ENCODE measurements at places on chromosomes 2 and 18.

- no peak for DNase-seq
Measured at GRCh38 chr18:76435316-76435989, 59.6 kb downstream of the ZNF516 start.

DNA sequence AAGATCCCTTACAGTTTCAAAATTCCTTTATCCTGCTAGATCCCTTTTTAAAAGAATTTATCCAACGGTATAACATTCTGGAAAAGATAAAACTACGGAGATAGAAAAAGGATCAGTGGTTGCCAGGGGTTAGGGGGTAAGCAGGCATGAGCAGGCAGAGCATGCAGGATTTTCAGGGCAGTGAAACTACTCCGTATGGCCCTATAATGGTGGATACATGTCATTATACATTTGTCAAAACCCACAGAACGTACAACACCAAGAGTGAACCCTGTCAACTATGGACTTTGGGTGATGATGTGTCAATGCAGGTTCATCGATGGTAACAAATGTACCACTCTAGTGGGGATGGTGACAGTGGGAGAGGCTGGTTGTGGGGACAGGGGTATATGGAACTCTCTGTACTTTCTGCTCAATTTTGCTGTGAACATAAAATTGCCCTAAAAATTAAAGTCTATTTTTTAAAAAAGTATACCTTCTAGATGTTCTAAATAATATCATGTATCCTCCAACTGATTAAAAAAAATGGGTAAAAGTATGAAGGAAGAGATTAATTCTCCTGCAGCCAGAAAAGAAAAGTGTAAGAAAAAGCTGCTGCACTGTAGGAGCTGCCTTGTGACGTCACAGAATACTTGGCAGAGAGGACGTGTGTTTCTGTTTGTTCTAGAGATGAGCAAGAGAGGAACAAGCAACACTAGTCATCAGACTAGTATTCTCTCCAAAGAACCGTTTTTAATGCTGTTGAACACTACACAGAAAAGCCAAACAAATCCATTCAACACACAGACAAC lies 23.6 kb downstream of the ANKRD44 start:
- peak; percentile 88 for DNase-seq

DNA sequence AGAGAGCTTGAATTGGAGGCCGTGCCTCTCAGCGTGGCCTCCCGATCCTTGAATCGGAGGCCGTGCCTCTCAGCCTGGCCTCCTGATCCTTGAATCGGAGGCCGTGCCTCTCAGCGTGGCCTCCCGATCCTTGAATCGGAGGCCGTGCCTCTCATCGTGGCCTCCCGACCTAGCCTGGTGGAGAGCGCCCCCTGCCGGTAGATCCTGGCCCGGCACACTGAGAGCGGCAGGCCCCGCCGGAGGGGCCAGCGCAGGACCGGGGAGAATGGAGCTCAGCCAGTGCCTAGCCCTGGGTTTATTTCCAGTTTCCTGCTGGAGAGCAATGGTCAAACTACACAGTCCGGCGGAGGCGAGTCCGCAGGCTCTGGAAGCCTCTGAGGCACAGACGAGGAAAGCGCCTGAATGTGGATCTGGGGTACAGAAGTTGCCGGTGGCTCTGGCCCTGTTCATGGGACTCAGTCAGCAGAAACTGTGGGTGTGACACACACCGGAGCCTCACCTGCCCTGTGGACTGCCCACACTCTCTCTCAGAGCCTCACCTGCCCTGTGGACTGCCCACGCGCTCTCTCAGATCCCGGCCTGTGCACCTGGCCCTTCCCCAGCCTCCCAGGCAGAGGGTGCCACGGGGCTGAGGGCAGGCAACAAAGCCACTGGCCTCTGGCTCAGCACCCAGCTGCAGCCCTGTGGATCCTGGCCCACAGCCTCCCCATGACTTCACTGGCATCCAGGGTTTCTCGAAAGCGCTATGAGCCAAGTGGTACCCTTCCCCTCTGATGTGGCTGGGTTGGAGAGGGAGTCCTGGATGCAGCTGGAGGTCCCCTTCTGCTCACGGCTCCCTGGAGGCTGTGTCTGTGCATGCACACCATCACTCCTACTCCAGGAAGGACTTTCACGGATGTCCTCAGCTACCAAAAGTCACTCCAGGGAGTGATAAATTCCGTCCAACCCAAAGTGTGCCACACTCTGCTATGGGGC lies 1.5 kb downstream of the IL36B start:
- no peak for DNase-seq

DNA sequence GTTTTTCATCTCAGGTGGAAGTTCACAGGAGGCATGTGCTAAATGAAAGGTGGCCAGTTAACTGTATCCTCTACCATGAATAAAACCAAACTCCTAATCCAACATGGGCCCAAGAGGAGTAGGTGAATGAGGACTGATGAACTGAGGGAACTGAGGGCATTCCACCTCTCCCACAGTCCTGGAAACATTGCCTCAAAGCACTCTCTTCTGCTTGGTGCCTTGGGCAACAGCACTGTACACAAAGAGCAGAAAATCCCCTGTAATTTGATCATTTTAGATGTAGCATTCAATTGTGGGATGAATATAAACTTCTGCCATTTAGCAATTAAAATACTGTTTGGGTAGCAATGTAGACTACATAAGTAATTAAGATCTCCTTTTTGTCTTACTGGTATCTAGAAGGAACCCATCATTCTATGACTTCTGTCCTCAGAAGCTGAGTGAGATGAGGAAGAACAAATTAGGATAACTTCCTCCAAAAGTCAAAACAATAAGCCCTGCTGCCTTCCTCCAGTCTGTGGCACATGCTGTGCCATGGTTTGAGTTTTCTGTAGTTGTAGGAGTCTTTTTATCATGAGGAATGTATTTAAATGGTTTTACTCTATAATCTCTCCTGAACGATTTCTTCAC lies 86.7 kb upstream of the ZEB2 start:
- DNase-seq, result no peak

- no peak for DNase-seq
Measured at GRCh38 chr2:16071865-16072637, 131.7 kb downstream of the MYCN start.

DNA sequence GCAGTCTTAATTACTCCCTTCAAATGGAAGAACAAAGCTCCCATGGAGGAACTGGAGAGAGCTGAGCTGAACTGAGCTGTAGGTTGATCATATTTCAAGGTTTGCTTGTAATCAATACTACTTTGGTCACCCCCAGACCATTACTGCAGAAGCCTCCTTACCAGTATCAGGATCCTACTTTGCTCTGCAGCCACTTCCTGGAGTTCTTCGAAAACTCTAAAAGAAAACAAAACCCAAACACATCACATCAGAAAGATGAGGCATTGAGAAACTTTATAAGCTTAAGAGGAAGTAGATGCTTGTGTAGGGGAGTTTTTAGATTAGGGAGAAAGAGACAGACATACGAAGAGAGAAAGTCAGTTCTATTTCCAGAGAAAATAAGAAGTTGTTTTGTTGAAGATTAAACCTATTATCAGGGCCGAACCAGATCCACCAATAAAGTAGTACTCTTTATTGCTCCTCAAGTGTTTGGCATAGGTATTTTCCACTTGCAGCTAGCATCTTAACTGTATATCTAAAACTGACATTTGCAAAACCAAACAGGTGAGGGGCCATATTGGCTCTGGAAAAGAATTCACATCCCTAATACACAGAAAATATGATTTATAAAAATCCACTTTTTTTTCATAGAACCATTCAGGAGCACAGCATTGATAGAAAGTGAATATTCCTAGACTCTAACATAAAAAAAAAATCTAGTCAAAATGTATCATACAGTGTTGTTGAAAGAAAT lies 166.9 kb upstream of the KLF7 start:
- no peak for DNase-seq

DNA sequence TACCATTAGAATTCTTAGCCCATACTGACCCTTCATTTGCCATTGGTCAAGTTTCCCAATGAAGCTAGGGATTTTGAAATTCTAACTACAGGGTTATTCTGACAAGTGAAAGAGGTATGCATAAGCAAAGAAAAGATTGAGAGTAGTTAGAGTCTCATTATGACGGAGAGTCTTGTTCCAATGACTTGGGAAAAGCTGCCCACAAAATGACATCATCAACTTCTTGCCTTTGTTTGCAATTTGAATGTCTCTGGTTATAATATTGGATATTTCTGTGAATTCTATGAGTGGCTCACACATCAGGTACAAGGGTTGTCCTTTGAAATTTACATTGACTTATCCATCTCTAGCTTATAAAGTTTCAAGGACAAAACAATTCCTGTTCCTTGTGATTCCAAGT lies 772.2 kb downstream of the TRIB2 start:
- DNase-seq, result no peak

DNA sequence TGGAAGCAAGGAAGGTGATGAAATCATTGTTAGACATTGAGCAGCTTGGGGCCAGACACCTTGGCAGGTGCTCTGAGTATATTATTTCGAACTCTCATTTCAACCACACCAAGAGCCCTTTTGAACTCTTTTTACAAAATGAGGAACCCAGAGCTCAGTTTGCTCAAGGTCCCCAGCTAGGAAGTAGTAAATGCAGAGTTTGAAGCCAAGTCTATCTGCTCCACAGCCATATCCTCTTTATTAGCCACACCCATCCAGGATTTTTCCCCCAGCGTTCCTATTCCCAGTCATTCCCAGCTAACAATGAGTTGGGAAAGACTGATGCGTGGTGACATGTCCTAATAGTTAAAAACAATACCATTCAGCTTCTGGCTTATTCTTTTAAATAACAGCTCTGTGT lies 40.2 kb downstream of the SEMA4F start:
- no peak for DNase-seq

DNA sequence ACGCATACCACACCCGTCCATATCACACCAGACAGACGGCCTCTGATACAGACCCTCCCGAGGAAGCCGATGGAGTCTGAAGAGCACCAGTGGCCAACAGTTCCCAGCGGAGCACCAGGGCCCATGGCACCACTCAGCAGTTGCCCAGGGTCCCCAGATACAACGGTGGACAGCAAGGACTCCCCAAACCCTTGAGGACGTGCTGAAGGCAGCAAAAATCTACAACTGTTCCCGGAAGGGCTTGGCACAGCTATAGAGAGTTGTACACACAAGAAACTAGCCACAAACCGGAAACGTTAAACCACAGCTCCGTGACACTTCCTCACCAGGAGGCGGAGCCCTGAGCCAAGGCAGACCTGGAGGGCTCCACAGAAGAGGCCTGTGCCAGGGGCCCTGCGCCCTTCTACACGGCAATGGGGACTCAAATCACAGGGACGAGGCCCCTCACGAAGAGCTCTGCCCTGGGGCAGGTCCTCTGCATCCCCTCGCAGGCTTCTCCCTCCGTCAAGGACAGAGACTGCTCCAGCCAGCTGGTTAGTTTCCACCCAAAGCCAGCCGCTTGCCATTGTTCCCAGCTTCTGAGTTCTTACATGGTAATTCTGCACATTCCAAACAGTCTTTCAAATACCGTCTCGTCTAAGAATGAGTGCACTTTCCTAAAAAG lies 133.4 kb downstream of the HDAC4 start:
- DNase-seq, result peak; percentile 88

DNA sequence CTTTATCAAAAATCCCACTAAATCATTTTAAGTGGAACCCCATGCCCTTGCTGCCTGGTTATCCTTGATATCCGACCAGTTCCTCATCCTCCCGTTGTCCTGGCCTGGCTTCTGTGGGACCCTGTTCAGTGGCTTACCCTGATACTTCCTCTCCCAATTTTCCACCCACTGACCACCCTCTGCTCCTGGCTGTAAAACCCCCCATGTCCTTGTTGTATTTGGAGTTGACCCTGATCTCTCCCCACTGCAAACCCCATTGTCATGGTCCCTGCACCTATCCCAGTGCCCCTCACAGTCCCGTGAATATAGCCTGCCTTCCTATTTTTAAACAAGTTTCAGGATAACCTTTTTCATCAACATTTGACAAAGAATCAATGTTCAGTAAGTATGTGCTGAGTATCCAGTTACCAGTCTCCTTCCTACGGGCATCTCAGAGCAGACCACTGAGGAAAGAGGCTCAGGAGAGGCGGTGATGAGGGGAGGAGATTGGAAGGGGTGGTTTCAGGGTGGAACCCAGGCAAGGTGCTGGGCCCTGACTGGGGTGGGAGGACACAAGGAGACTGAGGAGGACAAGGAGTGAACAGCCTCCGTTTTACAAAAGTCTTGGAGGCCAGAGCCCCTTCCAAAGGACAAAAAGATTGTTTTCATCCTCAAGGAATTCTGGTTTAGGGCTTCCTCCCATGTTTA lies 131.8 kb downstream of the PXDN start:
- no peak for DNase-seq

GRCh38 chr2:64157792-64158191 lies 13.6 kb upstream of the PELI1 start:
- DNase-seq, result peak; percentile 43

GRCh38 chr2:23926290-23926749 lies 603 bp downstream of the ATAD2B start:
- DNase-seq, result no peak

DNA sequence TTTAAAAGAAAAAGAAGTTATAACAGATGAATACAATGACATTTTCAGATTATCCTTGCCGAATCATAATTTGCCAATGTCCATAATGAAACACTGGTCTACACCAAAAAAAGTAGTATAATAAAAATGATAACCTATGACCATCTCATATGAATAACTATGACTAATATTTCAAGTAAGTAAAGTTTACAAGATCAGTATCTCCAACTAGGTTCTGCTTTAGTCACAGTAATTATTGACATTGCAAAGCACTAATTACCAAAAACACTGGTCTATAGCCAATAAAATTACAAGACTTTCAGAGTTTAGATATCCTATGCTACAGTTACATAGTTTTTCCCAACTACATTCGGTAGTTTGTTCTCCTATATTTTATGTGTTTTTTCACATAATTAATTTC lies 136.7 kb downstream of the MEMO1 start:
- no peak for DNase-seq

DNA sequence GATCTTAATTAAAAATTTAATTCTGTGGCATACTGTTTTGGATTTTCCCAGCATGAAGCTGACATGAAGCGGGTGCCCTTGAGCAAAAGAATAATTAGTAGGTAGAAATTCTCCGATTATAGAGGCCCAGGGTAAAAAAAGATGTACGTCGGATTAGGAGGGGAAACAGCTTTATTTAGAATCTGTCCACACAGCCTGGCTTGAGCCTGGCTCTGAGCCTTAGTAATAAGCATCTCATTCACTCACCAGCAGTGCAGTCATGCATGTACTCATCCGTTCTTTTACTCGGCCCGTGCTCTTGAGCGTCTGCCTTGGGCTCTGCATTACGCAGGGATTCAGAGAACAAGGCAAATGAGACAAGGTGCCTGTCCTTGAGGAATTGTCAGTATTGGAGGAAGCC lies 219.3 kb downstream of the AGAP1 start:
- DNase-seq, result no peak

- DNase-seq, result no peak
Measured at GRCh38 chr2:98852932-98853331, 83.1 kb downstream of the CRACDL start.

DNA sequence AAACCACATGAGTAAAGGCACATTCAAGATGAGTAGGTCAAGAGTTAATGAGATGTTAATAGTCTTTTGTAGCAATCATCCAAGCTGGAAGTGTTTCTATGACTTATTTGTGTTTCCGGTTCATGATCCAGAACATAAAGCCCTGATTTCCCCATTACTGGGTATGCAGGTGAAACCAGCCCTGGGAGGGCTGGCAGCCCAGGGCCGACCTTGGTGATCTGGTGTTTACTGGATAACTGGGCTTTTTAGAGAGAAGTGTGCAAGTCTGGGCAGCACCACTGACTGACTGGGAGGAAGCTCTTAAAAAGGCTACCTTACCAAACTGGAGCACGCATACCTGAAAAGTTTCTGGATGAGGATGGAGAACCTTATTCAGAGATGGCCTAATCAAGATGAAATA lies 431.6 kb upstream of the VRK2 start:
- DNase-seq, result no peak

- no peak for DNase-seq
Measured at GRCh38 chr2:240819126-240819857, 727 bp downstream of the KIF1A start.

- DNase-seq, result no peak
Measured at GRCh38 chr2:222623756-222624309, 32.1 kb downstream of the FARSB start.

All from fibroblast of skin of right quadriceps (primary cell).